ENCODE measurements at places on chromosomes 1 and 21.

GRCh38 chr1:212188599-212189351 lies 96.4 kb upstream of the PPP2R5A start:
- H3K27ac ChIP-seq = peak overlapping the region; percentile 75
- DNase-seq = no peak
- no peaks in the 10 kb centered on the region for H3K36me3 ChIP-seq
- peaks cover 20% of the 10 kb centered on the region for H3K4me1 ChIP-seq
- H3K4me3 ChIP-seq = peak overlapping the region; percentile 42

GRCh38 chr21:27164208-27165177 lies 197.6 kb upstream of the ADAMTS5 start:
- H3K27me3 ChIP-seq = no peaks in the 10 kb centered on the region
- DNase-seq = no peak
- H3K27ac ChIP-seq = no peak overlapping the region
- no peaks in the 10 kb centered on the region for H3K4me1 ChIP-seq
- H3K4me3 ChIP-seq = no peak overlapping the region

GRCh38 chr1:53176452-53177208 lies 20.0 kb upstream of the CPT2 start:
- H3K27me3 ChIP-seq = peaks cover 50% of the 10 kb centered on the region
- H3K27ac ChIP-seq = no peak overlapping the region
- no peak for DNase-seq
- H3K4me3 ChIP-seq = no peak overlapping the region

GRCh38 chr1:48263041-48263440 lies 40.5 kb downstream of the SLC5A9 start:
- no peak for DNase-seq
- no peaks in the 10 kb centered on the region for H3K4me1 ChIP-seq
- no peak overlapping the region for H3K27ac ChIP-seq
- H3K4me3 ChIP-seq = no peak overlapping the region

- no peaks in the 10 kb centered on the region for H3K27me3 ChIP-seq
- H3K4me3 ChIP-seq = no peak overlapping the region
- no peak overlapping the region for H3K27ac ChIP-seq
- no peak for DNase-seq
- peaks cover 10% of the 10 kb centered on the region for H3K36me3 ChIP-seq
Measured at GRCh38 chr1:2154022-2154421, 40.5 kb downstream of the FAAP20 start.

DNA sequence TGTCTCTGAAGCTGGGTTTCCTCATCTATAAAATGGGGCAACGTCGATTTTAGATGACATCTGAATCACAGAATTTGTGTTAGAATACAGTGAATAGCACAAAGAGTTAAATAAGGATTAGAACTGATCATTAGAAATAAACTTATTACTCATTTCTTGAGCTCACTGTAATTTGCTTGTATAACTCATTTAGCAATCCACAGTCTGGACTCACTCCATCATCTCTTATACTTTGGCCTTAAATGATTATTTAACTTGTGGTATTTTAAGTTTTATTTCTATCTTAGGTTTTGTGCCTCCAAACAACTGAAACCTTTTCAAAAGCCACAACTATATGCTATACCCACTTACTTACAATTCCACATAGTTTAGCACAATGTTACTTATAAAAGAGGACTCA lies 128.0 kb downstream of the CDC42BPA start:
- no peaks in the 10 kb centered on the region for H3K4me1 ChIP-seq
- no peaks in the 10 kb centered on the region for H3K36me3 ChIP-seq
- no peak for DNase-seq
- peaks cover 26% of the 10 kb centered on the region for H3K27me3 ChIP-seq
- H3K27ac ChIP-seq = no peak overlapping the region

DNA sequence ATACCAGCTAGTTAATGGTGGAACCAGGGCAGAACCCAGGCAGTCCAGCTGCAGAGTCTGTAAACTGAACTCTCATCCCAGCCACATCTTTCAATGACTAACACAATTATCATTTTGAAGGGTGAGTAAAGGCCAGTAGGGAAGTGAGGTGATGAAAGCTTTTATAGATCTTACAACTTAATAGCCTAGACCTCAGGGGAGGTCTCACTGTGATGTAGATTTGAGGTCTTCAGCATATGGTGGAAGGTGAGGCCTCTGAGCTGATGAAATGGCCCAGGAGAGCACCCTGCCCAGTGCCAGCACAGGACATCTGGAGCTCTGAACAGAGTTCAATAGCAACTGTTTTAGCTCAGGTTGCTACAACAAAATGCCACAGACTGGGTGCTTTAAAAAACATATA lies 44.8 kb upstream of the POU2F1 start:
- no peaks in the 10 kb centered on the region for H3K36me3 ChIP-seq
- no peaks in the 10 kb centered on the region for H3K4me1 ChIP-seq
- no peak overlapping the region for H3K4me3 ChIP-seq

- no peaks in the 10 kb centered on the region for H3K36me3 ChIP-seq
- no peaks in the 10 kb centered on the region for H3K27me3 ChIP-seq
- no peaks in the 10 kb centered on the region for H3K4me1 ChIP-seq
- no peak overlapping the region for H3K4me3 ChIP-seq
- DNase-seq = no peak
Measured at GRCh38 chr21:39647476-39647875, 34.7 kb downstream of the B3GALT5 start.

DNA sequence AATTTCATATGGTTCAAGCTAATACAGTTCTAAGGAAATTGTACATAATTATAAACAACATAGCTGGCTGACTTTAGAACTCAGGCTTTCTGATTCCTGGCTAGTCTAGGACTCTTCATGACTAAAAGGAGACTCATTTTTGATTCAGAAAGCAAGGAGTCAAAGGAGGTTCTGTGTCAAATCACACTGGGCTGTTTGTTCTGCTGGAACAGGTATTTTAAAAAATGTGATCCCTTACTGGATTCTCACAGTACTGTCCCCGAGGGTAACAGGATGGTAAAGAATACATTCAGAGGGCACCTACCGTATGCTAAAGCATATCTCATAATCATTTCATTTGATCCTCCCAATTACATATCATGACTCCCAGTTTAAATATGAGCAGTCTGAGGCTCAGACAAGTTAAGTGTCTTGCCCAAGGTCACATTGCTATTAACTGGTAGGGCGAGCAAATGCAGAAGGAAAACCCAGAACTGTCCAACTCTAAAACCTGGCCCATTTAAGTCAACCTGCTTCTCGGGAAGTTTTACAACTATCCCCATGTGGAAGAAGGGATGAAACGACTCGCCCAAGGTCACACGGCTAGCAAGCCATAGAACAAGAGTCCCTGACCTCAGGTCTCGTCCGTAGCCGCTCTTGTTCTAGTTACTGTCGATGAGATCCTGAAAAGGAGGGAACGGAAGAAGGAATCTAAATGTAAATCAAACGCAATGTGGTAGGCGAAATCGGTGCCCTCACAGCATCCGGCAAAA lies 675 bp downstream of the MYSM1 start:
- H3K4me3 ChIP-seq = peak overlapping the region; percentile 97
- peaks cover 15% of the 10 kb centered on the region for H3K36me3 ChIP-seq
- no peaks in the 10 kb centered on the region for H3K27me3 ChIP-seq
- H3K4me1 ChIP-seq = peaks cover 9% of the 10 kb centered on the region
- H3K27ac ChIP-seq = peak overlapping the region; percentile 97
- DNase-seq = no peak

- H3K36me3 ChIP-seq = no peaks in the 10 kb centered on the region
- H3K27ac ChIP-seq = no peak overlapping the region
- no peaks in the 10 kb centered on the region for H3K4me1 ChIP-seq
- no peak for DNase-seq
- H3K4me3 ChIP-seq = no peak overlapping the region
Measured at GRCh38 chr21:41195311-41195710, 27.4 kb downstream of the BACE2 start.

- H3K27me3 ChIP-seq = no peaks in the 10 kb centered on the region
- H3K36me3 ChIP-seq = peaks cover 3% of the 10 kb centered on the region
- peaks cover 34% of the 10 kb centered on the region for H3K4me1 ChIP-seq
Measured at GRCh38 chr1:42335809-42336518, 929 bp upstream of the FOXJ3 start.

GRCh38 chr1:10646347-10646861 lies 150.0 kb downstream of the CASZ1 start:
- H3K27ac ChIP-seq = no peak overlapping the region
- H3K4me3 ChIP-seq = no peak overlapping the region
- DNase-seq = no peak
- no peaks in the 10 kb centered on the region for H3K27me3 ChIP-seq
- H3K36me3 ChIP-seq = peaks cover 21% of the 10 kb centered on the region

GRCh38 chr1:168341483-168341975 lies 60.9 kb downstream of the TBX19 start:
- no peak for DNase-seq
- H3K36me3 ChIP-seq = peaks cover 7% of the 10 kb centered on the region
- no peak overlapping the region for H3K27ac ChIP-seq
- no peaks in the 10 kb centered on the region for H3K27me3 ChIP-seq
- H3K4me3 ChIP-seq = peak overlapping the region; percentile 61

GRCh38 chr1:112296908-112297307 lies 99.1 kb upstream of the CTTNBP2NL start:
- no peaks in the 10 kb centered on the region for H3K4me1 ChIP-seq
- H3K27me3 ChIP-seq = peaks cover 39% of the 10 kb centered on the region
- no peak overlapping the region for H3K4me3 ChIP-seq
- no peak for DNase-seq

DNA sequence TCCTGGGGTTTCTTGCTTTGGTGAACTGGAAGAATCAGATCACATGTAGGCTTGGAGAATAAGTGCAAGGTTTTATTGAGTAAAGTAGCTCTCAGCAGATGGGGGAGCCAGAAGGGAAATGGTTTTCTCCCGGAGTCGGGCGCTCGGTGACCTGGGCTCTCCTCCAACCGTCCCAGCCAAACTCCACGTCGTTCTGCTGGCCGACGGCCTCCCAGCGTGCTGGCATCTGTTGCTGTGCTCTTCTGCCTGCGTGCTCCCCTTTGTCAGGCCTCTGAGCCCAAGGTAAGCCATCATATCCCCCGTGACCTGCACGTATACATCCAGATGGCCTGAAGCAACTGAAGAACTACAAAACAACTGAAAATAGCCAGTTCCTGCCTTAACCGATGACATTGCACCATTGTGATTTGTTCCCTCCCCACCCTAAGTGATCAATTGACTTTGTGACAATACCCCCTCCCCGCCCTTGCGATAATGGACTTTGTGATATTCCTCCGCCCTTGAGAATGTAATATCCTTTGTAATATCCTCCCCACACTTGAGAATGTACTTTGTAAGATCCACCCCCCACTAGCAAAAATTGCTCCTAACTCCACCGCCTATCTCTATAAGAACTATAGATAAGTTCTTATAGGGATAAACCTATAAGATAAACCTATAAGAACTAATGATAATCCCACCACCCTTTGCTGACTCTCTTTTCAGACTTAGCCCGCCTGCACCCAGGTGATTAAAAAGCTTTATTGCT lies 88.3 kb downstream of the SMYD3 start:
- no peaks in the 10 kb centered on the region for H3K36me3 ChIP-seq
- no peaks in the 10 kb centered on the region for H3K27me3 ChIP-seq
- H3K4me1 ChIP-seq = peaks cover 8% of the 10 kb centered on the region
- no peak overlapping the region for H3K4me3 ChIP-seq
- no peak for DNase-seq

GRCh38 chr1:3914331-3914851 lies 14.3 kb upstream of the C1orf174 start:
- no peak for DNase-seq
- H3K27me3 ChIP-seq = peaks cover 22% of the 10 kb centered on the region
- no peak overlapping the region for H3K27ac ChIP-seq
- no peaks in the 10 kb centered on the region for H3K36me3 ChIP-seq

GRCh38 chr1:2198571-2198970 lies 4.0 kb upstream of the FAAP20 start:
- H3K4me1 ChIP-seq = peaks cover 11% of the 10 kb centered on the region
- peak overlapping the region; percentile 94 for H3K27ac ChIP-seq
